ENCODE measurements at places on chromosomes 7 and 10. TPM values are rescaled to one million over a fixed set of nuclear protein-coding genes. Genes with fewer than 3 reads are reported as not detected.

Gene HTR5A
- total RNA-seq = not detected

DNA sequence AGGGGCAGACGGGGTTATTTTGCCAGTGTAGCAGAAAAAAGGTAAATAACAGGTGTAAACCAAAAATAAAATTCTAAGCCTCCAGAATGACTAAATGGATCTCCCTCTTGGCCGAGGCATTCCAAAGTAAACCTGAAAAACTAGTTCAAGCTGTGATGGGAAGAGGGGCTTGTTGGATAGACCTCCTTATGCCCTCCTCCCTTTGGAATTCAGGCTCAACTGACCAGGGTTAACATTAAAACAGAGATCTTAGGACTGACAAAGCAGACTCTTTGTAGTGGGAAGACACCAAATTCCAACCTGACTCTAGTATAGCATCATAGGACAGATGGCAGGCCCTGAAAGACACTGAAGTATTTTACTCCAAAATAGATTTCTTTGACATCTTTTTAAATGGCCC lies 113.8 kb upstream of the ITGB1 start:
- DNase-seq = no peak

Gene HPS1
- total RNA-seq = 62.1 TPM

DNA sequence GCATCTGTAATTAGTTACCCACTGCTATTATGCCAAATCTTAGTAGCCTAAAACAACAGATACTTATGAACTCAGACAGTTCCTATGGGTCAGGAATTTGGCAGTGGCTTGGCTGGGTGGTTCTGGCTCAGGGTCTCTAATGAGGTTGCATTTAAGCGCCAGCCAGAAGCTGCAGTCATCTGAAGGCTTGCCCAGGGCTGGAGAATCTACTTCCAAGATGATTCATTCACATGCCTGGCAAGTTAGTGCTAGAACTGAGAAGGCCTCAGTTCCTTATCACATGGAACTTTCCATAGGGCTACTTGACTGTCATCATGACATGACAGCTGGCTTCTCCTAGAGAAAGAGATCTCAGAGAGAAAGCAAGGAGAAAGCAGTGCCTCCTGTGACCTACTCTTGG lies 121.3 kb downstream of the AVL9 start:
- DNase-seq = no peak

Gene TMEM168
- total RNA-seq = 31.8 TPM

GRCh38 chr7:73879977-73880681 lies 19.2 kb downstream of the TMEM270 start:
- DNase-seq = no peak

Measured in activated T-cell treated with anti-CD3 and anti-CD28 coated beads, Interleukin-2, amount 50 U/mL, for 72 hours (primary cell).